ENCODE measurements at places on chromosomes 2 and 18.

DNA sequence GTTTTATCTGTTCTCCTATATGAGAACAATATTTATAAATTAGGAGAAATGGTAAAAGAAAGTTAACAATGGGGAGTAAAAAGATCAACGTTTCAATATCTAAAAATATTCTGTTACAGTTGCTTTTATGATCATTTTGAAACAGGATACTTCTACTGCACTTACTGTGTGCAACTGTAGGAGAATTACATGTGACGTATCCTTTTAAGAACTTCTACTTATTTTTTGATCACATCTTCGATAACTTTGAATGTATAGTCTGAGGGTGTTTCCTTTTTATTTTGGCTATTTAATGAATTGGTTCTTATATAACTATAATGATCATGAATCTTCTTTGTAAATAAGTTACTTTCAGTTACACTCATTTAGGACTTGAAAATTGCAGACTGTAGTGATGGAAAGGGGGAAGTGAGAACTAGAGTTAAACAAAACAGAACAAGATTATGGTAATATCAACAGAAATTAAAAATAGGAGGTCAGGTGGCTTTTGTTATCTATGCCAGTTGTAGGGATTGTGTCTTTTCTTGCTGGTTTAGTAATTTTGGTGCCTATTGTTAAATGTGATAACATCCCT, 109.9 kb downstream of the MSTN start:
- DNase-seq, result no peak

DNA sequence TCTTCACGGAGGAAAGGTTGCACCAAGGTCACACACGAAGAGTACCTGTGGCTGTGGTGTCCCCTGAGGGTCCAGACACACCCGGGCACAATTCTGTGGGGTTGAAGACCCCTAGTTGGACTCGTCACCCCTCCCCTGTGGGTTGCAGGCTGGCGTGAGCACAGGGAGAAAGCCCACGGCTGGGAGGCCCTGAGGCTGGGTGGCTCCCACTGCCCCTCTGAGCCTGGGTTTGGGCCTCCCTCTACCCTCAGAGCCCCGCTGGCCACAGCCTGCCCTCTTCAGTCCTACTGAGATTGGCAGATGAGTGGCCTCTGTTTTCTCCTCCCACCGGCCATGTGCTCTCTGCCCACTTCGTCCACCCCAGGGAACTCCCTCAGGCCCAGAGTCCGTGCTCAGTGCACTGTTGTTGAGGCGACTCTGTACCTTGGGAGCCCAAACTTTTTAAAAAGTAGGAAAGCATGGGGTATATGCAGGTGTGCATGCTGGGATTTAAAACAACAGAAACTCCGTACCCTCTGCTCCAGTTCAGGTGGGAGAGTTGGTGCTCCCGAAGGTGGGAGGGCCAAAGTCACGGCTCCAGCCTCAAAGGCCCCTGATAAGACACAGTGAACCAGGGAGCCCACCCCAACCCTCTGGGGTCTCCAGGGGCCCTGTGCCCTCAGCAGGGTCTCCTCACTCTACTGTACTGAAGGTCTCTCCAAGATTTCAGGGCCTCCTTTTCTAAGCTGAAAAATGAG, 19.1 kb downstream of the RAMP1 start:
- no peak for DNase-seq

- no peak for DNase-seq
Measured at GRCh38 chr18:22337306-22337705, 80.4 kb downstream of the CTAGE1 start.

- DNase-seq, result no peak
Measured at GRCh38 chr2:231930593-231931281, 4.5 kb upstream of the NPPC start.

GRCh38 chr2:41957431-41957830, 90.4 kb upstream of the PKDCC start:
- no peak for DNase-seq

DNA sequence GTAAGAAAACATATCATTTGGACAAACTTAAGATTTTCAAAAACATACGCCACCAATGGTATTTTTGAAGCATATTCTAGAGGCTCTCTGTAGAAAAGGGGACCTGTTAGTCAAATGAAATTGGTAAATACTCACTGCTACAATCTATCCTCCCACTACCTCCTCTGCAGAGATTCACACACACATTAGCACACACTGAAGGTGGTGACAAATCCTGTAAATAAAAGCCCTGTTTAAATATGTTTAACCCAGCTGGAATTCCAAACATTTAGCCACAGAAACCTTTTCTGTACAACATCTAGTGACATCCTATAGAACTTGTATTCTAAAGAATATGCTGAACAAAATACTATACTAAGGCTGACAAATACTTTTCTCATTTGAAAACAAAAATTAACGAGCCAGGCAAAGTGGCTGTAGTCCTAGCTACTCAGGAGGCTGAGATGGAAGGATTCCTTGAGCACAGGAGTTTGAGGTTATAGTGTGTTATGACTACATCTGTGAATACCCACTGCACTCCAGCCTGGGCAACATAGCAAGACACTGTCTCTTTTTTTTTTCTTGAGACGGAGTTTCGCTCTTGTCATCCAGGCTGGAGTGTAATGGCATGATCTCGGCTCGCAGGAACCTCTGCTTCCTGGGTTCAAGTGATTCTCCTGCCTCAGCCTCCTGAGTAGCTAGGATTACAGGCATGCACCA, 25.9 kb downstream of the ALS2 start:
- no peak for DNase-seq

- DNase-seq, result no peak
Measured at GRCh38 chr2:196376984-196377877, 205.9 kb upstream of the STK17B start.

DNA sequence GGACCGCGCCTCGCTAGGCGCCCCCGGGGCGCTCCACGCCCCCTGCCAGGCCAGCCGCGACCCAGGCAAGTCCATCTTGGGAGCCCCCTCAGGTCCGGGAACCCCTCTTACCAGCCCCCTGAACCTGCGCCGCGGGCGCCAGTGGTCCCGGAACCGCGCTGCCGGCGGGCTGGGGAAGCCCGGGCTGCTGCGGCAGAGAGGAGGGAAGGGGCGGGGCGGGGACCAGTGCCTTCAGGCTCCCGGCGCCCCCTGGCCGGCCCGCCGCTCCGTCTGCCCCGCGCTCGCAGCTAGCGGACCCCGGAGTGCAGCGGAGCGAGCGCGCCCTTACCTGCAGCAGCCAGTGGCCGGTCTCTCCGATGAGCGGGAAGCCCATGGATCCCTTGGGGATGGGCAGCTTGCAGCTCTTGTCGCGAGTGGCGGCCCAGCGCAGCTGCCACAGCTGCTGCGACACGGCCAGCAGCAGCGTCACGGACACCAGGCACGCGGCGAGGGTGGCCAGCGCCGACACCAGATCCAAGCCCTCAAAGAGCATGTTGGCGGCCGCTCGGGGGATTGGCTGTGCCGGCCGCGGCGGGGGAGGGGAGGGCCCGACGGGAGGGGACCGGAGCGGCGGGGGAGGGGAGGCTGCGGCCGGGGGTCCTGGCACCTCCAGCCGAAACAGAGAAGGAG, at the start of gene CYP26B1:
CYP26B1 (minus strand) TSS at position 560 of the 669 bp plus-strand sequence; CDS start at position 532, 28 bp downstream.
- no peak for DNase-seq

- DNase-seq, result no peak
Measured at GRCh38 chr2:75896779-75897366, 186.2 kb upstream of the GCFC2 start.

DNA sequence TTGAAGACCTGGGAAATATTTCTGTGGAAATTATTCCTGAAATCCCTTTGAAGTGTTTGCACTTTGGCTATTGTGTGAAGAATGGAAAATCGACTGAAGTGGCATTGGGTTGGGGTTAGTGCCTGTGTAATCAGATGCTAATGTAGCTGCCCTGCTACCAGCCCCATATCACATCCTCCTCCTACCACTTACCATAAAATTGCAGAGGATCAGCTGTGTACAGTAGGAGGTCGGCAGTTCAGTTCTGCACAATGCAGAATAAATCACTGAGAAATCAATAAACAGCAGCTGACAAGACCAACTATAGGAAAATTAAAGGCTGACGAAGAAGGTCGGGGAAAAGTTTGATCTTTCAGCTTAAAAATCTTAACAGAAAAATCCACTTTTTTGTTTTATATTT, 440.9 kb downstream of the PTPRM start:
- DNase-seq, result no peak

DNA sequence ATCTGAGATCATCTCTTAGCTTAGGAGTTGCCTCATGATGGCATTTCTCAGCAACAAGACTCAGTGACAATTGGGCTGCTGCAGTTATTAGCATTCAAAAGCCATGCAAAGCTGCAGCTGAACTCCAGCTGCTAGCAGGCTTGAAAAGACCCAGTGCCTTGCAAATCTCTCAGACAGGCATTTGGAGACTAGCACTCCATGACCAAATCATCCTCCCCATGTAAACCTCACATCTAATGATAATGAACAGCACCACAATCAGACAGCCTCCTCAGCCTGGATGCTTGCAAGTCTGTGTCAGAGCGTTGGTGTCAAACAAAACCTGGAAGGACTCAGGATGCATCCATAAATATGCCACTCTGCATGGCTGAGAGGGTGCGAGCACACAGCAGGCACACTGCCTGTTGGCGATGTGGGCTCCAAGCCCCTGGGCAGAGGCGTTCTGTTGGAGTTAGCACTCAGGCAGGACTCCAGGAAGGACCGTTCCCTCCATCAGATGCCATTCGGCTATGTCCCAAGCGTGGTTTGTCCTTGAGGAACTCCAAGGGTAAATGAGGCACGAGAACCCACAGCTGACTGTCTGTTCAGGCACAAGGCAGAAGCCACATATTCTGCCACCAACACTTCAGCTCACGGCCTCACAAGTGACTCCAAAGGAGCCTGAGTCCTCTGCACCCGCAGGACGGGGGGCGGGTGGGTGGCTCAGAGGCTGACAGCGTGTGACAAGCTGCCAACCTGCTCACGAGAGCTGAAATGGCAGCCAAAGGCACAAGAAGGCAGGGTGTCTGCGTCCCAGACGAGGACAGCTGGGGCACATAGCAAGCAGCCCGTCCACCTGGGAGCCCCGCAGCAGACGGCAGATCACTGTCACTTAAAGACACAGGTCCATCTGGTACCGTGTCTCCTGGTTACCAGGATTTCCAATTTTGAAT, 183.8 kb downstream of the MYT1L start:
- no peak for DNase-seq

GRCh38 chr2:39583213-39583612, 82.5 kb upstream of the TMEM178A start:
- no peak for DNase-seq

DNA sequence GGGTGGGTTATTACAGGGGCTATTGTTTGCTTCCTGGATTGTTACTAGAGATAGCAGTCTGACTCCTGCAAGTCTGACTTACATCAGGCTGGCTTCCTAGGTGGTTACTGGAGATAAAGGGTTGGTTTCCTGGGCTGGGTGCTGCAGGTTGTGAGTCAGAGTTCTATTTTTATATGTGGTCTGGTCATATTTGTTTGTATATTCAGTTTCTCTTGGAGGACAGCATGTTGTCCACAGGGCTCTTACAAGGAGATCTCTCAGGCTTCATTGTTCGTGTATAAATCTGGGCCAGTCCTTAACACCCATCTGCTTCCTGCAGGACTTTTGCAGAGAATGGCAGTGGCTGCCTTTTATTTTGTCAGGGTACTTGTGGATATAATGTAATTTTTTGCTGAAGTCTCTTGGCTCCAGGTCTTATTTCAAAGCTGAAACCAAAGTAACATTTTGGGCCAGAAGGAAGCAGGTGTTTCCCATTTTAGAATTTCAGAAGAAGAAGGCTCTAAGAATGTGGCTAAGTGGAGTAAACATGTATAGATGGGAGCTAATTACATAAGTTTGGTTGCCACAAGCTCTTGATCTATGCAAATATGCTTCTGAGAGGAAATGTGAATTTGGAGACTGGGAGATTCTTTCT, 65.9 kb upstream of the SLC16A14 start:
- no peak for DNase-seq

GRCh38 chr2:121200419-121201315, 84.3 kb downstream of the TFCP2L1 start:
- no peak for DNase-seq

GRCh38 chr2:68280796-68281195, 28.5 kb upstream of the PPP3R1 start:
- no peak for DNase-seq

DNA sequence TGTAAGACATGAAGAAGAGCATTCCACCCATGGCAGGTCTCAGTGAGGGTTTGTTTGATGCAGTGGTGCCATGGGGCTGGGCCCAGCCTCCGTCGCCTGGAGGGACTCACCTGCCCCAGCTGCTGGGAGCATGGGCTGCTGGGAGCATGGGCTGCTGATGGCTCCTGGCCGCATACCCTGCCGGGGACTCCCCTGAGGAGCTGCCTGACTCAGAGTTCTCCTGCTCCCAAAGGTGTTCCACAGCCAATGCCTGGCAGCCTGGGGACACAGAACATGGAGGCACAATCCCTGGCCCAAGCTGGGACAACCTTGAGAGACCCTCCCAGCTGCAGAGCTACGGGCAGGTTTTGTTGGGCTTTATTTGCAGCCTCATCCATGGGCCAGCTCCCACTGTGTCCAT, 108.4 kb downstream of the COPS8 start:
- no peak for DNase-seq

GRCh38 chr2:74554820-74555531, 456 bp downstream of the DOK1 start:
- peak; percentile 38 for DNase-seq

GRCh38 chr2:235263205-235264120, 230.4 kb upstream of the AGAP1 start:
- DNase-seq, result no peak

- no peak for DNase-seq
Measured at GRCh38 chr2:180450841-180451240, 443.7 kb upstream of the CWC22 start.

DNA sequence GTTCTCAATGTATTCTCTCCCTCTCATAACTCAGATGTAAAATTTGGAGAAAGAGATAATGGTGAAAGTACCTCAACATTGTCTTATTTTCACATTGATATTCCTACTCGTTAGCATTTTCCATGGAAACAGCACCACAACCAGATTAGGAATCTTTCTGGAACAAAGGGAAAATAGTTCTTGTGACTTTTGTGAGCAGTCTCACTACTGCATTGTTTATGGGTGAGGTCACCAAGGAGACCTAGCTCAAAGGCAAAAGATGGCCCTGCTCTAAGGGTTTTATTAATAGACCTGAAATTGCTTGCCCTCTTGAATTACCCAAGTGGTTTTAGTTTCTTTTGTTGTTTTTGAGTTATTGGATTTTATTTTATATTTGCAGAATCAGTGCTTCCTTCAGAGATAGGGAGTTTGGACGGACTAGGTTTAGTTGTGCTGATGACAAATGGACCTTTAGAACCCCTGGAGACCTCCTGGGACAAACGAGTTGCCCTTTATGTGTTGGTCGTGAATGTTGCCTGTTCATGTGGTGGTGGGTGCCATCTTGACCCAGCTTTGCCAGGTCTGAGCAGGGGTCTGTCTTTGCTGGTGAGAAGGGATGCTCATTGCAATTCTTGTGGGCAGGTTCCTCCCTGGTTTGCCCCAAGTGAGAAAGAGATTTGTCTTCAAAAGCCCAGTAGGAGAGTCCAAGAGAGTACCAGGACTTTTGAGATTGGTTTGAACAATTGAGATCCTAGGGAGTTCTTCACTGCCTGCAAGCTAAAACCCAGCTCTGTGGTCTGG, 58.1 kb downstream of the INPP4A start:
- no peak for DNase-seq

- no peak for DNase-seq
Measured at GRCh38 chr2:205001300-205001966, 456.2 kb downstream of the PARD3B start.

- DNase-seq, result no peak
Measured at GRCh38 chr2:2324565-2325101, 6.4 kb downstream of the MYT1L start.

Measured in central memory CD4-positive, alpha-beta T cell (primary cell).